ENCODE measurements at places on chromosomes 5 and 9.
A peak's percentile ranks its signal among the peaks of the same experiment; 100 is the strongest.

DNA sequence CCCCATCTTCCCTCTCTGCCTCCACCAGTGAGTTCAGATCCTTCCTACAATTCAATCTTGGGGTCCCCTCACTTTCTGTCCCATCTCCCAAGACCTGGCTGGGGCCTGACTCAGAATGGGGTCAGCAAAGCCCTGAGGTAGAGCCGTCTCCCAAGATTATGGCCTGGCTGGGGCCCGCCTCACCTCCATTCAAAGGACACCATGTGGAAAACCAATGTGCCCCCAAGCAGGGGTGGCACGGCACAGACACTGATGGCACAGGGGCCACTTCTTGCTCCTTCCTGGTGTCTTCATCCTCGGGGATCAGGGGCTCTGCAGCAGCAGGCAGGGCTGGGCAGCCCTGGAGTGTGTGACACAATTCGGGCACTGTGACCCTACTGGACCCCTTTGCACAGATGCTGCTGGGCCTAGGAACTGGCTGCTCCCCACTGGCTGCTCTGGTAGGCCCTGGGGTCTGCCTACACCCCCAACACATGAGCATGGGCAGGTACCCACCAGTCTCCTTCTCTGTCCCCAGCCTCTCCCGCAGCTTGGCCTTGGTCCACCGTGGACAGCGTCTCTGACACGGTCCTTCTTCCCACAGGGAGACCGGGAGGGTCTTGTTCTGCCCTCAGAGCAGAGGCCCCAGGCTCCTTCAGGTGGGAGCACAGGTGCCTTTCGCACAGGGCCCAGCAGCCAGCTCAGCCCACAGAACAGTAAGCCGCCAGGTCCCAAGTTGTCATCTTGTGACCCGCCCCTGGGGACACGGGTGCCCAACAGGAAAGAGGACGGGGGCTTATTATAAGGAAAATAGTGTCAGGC is 89.5 kb downstream of the ADAMTS2 start:
- DNase-seq, result no peak

- DNase-seq, result no peak
These were observed 32.7 kb upstream of the FSD1L start for GRCh38 chr9:105414947-105415661.

GRCh38 chr5:7597059-7597642 is 201.2 kb downstream of the ADCY2 start:
- no peak for DNase-seq

DNA sequence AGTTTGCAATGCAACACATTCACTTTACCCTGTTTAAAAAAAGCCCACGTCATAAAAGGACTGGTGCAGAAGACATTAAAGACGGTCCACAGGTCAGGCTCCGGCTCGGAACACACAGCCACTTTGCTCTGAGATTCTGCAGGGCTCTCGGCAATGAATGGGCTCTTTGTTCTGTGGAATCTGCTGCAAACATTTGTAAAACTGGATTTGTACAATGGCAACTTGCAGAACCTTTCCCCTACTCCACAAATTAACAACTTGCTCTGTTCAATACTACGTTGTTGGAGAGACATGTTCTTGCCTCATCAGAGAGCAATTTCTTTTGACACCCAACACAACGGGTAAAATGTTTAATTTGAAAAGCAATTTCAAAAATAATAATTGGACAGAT is 13.0 kb upstream of the NR5A1 start:
- DNase-seq, result no peak

DNA sequence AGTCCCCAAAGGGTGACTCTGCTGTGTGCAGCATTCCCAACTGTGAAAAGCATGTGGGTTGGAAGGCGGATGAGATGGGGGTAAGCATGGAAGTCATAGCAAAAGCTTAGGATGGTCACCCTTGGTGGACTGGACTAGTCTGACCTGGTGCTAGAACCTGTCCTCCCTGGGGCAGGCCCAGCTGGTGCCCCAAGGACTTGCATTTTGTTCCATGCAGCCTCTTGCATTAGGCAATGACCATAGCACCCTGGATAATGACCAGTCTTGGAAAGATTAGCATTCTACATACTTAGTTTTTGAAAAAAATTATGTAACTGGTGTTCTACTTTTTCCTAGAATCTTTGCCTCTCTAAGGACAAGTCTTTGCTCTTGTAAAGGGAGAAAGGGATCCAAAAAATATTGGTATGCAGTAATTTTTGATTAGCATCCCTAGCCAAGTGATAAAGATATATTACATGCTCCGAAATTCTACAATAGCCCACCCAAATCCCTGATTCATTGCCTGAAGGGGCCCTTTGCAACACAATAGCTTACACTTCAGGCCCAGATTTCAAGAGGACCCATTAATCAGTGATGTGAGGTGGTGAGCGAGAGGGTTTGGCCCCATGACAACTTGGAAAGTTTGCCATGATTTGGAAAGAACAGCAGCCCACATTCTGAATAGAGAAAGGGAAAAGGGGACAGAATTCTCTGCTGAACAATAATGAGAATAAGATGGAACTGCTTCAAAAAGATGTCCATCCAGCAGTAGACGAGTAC is 93.3 kb upstream of the CD180 start:
- DNase-seq, result no peak

DNA sequence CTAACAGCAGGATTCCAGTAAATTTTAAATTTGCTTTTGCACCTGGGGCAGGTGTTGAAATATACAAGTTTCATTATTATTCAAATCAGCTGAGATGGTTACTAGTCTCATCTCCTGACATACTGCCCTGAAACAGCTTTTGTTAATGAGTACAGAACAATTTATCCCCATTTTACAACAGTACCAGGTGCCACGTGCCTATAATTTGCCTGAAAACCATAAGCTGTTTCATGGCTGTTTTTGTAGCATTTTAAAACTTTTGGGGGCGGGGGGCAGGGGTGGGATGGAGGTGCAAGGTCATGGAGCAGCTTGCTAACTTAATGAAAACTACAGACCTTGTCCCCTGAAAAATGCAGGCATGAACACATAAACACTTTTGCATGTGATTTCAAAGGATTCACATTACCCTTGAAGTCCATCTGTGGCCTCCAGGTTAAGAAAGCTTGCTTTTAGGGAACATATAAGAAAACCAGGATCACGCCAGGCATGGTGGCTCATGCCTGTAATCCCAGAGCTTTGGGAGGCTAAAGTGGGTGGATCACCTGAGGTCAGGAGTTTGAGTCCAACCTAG is 42.1 kb downstream of the TIMD4 start:
- no peak for DNase-seq

DNA sequence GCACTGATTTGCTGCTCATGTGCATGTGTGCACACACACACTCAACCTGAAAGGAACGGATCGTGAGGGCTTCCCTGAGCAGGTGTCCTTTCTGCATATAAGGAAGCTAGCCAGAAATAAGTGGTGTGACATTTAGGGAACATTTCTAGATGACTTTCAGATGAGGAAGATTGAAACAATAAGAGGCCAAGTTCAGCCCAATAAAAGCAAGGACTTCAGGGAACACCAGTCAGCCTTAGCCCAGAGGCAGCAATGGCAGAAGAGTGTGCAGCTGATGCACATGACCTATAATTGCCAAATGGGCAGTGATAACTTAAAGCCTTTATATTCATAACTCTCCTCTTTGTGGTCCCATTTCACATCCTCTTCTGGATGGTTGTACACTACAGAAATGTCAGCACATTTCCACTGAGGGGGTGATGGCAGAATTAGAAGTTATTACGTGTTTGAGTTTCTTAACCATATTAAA is 255.5 kb downstream of the TRIM32 start:
- no peak for DNase-seq

DNA sequence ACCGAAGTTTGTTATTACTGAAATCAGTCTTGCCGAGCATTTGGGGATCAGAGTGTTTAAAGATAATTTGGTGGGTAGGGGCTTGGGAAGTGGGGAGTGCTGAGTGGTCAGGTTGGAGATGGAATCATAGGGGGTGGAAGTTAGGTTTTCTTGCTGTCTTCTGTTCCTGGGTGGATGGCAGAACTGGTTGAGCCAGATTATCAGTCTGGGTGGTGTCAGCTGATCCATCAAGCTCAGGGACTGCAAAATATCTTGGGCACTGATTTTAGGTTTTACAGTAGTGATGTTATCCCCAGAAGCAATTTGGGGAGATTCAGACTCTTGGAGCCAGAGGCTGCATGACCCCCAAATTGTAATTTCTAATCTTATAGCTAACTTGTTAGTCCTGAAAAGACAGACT is 5.4 kb upstream of the ANKRD31 start:
- no peak for DNase-seq

GRCh38 chr9:97853844-97854695 is 1.0 kb downstream of the FOXE1 start:
- peak; percentile 36 for DNase-seq

Data from SW 1271 (cell line).